Stimulated activated CD4-positive, alpha-beta T cell treated with anti-CD3 and anti-CD28 coated beads, Interleukin-2, amount 100 ng/mL, for 48 hours (primary cell): ENCODE measurements at places on chromosomes 3 and 15.

DNA sequence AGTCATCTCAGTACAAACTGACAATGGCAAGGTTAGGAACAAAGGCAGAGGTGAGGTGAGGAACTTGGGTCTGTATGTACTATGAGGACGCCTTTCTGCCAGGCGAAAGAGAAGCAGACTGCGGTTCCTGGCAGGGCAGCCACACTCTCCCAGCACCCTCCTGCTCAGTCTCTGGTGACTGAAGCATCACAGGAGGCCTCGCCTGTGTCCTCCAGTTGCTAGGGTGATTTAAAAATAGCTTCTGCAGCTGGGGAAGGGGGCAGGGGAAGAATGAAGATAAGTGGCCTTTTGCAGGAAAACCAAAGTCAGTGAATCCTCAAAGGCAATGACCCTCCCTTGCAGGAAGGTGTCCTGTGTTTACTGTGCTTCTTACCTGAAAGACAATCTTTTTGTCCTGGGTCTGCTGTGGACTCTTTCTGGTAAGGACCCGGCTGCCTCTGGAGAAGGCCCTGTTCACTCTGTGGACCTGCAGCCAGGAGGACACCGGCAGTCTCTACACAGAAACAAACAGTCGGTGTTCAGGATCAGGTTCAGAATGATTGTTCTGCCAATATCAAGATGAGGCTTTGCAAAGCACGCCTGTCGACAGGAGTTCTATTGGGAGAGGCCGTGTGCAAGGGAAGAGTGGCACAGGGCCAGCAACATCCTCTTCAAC lies 65.7 kb upstream of the DGKG start:
- no peak for DNase-seq

GRCh38 chr15:63250312-63250965 lies 27.0 kb upstream of the APH1B start:
- no peak for DNase-seq

DNA sequence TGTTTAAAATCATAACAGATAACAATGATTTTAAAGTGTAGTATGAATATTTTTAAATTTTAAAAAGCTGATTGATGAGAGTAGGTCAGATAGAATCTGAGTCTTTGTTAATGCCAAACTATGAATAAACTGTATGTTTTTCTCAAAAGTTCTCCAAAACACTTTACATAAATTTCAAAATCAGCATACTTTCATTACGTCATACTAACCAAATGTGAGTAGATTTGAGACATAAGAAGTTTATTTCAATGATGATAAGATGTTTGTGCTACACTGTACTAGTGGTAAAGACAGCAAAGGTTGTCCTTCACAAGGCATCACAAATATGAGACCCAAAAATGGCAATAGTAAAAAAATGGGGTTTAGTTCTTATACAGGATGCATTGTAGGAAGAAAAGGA lies 1342.9 kb downstream of the SI start:
- DNase-seq = no peak

DNA sequence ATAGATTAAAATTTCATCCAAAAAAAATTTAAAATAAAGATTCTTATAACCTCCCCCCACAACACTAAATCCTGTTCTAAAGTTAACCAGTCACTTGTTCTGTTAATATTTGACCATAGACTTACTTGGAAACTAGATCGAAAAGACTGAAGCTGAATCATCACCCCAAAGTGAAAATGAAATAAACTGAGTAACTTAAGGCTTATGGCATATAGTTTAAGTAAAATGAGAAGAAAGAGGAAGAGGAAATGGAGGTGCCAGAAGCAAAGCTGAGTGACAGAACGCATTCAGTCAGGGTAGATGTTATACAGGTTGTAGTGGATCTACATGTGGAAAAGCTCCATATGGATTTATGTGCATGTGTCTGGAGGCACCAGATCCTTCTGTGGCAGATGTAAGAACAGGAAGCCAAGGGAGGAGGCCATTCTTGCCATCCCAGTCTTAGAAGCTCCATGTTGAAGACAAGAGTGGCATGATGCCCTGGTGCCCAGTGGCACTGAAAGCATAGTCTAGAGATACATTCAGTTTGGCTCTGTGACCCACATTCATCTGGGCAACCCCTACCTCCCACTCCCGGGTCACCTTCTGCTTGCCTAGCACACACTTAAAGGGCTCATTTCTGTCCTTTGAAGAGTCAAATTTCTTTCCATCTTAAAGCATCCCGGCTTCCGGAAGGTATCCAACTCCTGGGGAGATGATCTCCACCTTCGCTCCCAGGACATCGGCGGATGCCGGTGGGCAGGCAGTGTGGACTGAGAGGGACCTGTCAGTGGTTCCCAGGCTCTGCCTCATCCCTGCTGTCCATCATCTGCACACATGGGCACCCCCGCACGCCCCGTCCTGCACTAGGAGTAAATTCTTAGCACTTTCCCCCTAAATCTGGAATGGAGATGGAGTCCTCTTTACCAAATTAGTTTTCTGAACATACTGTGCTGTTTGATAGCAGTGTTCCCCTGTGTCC lies 90.8 kb downstream of the NEO1 start:
- DNase-seq = no peak

DNA sequence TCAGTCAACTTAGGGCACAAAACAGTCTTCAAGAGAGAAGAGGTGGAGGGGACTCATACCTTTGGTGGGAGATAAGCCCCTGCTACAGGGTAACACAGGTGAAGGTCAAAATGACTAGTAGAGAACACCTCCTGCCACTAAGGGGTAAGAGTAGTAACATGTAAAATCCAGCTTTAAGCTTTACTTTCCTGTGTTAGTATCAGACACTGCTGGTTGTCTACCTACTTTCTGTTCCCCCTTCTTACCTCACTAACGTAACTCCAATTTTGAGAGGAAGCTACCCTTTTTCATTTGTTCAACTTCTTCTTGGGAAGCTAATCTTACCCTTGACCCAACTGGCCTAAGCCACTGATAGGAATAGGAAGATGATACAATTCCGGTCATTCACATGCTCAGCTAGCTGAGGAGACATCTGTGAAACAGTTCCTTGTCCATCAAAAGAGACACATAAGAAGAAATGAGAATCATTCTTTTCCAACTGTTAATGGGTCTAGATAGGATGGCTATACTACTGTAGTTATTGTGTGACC lies 826.8 kb upstream of the CFAP20DC start:
- DNase-seq = no peak

DNA sequence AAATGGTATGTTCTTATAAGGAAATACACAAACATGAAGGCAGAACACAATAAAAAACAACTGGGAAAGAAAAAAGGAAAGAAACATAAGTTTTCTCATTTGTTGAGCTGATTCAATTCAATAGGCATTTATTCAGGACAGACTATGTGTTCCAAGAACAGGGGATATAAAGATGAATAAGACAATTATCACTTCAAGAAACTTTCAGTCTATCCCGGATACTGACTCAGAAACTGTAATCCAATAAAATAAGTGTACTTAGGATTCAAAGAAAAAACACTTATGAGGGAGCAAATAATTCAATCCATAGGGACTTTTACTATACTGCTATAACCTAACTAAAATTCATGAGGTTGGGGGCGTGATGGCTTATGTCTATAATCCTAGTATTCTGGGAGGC lies 3.5 kb upstream of the POPDC2 start:
- DNase-seq = no peak

- no peak for DNase-seq
These were observed 15.5 kb downstream of the CCR5 start for GRCh38 chr3:46386205-46386604.

DNA sequence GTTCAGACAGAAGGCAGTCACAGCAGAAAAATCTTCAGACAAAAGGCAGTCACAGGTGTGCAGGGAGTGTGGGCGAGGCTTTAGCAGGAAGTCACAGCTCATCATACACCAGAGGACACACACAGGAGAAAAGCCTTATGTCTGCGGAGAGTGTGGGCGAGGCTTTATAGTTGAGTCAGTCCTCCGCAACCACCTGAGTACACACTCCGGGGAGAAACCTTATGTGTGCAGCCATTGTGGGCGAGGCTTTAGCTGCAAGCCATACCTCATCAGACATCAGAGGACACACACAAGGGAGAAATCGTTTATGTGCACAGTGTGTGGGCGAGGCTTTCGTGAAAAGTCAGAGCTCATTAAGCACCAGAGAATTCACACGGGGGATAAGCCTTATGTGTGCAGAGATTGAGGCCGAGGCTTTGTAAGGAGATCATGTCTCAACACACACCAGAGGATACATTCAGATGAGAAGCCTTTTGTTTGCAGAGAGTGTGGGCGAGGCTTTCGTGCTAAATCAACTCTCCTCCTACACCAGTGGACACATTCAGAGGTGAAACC lies 27.6 kb downstream of the ZNF589 start:
- peak; percentile 74 for DNase-seq

GRCh38 chr15:99452728-99453636 lies 112.8 kb upstream of the MEF2A start:
- DNase-seq = no peak

DNA sequence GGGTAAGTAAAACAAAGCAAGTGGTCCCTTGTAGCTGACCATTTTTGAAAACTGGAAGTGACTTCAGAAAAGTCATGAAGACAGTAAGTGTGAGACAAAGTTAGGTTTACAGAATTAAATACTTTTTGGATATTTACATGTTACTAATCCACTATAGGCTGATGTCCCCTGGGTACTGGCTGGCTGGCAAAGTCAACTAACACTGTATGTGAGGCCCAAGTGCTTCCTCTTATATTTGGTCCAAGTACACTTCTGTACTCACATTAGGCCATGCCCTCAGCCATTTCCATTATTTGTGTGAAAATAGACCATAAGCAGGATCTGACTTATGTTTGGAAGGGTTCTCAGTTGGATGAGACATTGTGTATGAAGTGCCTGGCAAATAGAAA lies 5.5 kb upstream of the LEKR1 start:
- DNase-seq = no peak

GRCh38 chr3:124811436-124811835 lies 75.7 kb downstream of the ITGB5 start:
- DNase-seq = no peak

DNA sequence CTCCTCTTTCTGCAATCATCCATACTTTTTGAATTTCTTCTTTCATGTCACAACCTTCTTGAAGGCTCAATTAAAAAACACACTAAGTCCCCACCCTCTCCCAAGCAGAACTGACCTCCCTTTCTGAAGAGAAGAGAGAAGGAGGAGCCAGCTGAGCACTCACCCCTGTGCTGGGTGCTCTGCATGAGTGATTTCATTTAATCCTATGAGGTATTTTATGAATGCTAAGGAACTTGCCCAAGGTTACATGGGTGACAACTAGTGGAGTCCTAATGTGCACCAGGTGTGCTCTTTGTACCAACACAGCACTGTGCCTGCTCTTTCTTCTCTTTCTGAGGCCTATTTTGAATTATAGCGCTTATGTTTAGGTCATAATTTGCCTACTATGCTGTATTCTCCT lies 135.6 kb downstream of the DUT start:
- no peak for DNase-seq

DNA sequence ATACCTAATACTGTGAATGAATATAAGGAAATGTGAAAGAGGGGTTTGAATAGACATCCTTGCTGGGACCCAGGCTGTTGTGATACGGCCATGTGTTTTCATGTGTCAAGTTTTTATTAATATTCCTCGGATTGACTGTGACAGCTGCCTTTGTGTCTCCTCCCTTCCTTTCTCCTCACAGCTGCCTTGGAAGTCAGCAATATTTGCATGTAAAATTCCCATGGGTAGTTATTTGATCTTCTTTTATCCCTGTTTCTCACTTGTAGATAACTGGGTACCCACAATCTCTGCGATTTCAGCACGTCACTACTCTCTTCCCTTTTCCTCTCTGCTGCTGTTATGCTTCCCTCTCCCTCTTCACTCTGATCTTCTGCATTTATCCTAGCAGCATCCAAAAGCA lies 9.4 kb downstream of the GPR156 start:
- no peak for DNase-seq

- DNase-seq = no peak
These were observed 9.9 kb downstream of the TRAK1 start for GRCh38 chr3:42101048-42101447.

- DNase-seq = no peak
These were observed 23.8 kb upstream of the ANXA2 start for GRCh38 chr15:60421544-60421943.

DNA sequence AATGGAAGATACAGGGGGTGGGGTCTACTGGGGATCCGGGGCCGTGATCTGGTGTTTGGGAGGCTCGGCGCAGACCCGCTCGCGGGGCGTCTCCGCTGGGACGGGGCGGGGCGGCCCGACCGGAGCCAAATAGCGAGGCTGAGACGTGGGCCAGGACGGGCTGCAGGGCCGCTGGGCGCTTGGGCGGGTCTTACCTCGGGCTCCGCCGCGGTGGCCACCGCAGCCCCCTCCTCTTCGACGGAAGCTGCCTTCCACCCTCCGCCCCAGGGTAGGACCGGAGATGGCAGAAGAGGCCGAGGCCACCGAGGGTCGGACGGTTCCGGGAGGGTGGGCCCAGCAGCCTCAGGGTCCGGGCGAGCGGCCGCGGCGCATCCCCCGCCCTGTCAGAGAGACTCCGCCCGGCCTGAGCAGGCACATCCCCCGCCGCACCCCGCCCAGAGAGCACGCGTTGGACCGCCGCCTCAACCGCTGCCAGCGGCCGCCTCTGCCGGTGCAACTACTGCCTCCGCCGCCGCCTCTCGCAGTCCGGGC lies 399 bp downstream of the MYO9A start:
- DNase-seq = peak; percentile 59

DNA sequence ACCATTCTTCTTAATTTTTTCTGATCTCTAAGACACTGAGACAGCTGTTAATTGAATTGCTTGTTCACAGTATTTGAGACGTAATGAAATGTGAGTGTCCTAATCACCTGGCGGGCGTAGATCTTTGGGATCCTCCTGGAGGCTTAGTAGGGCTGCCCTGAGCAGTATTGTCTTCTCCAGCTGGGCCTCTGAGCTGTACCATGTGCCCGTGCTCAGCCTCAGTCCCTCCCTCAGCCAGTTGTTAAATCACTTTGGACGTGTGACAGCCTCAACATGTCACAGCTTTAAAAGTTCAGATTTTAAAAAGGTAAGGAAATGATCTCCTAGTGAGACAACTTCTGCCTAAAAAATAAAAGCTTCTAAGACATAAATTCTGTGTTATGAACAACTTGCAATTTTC lies 35.5 kb downstream of the IGF1R start:
- DNase-seq = no peak

DNA sequence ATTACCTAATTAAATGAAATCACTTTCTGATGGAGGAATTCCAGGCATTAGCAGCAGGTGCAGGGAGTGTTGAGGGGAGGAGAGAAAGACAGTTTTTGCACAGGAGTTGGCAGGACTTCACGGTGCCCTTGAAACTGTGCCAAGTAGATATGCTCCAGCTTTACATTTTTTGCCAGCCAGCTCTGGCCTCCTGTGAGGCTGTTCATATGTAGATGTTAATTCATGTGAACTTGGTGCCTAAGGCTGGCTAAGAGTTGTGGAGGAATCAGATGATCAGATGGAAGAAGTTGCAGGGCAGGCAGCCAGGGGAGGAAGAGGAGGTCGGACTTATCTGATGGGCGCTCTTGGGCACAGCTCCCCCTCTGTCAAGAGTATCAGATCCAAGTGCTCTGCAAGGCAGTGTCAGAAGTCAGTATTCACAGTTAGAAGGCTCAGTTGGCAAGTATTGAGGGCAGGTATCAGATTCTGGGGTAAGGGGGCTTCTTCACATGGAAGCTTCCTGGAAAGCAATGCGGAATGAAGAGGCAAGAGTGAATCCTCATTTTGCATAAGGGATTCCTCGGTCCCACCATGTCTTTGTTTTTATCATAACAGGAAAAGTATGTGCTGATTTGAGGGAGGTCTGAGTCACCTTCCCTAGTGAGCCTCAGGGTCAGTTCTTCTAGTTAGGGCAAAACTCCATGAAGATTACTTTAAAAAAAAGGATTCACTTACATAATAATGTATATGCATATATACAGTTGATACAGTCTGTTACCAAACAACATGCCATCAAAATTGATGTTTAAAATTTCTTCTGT lies 172.6 kb upstream of the UMPS start:
- no peak for DNase-seq

- no peak for DNase-seq
These were observed 17.7 kb upstream of the FGD5 start for GRCh38 chr3:14801031-14801430.
